Ovary (tissue), 10 donors: ENCODE measurements at places on chromosomes 12 and 14. TPM values are rescaled to one million over a fixed set of nuclear protein-coding genes. Genes with fewer than 3 reads are reported as not detected.

GRCh38 chr12:22810036-22810435 is 185.1 kb downstream of the ETNK1 start:
- no peak for DNase-seq

FGD4 gene
- 47.9 TPM for total RNA-seq

ARMH4 gene
- 6.3 TPM for total RNA-seq

DNA sequence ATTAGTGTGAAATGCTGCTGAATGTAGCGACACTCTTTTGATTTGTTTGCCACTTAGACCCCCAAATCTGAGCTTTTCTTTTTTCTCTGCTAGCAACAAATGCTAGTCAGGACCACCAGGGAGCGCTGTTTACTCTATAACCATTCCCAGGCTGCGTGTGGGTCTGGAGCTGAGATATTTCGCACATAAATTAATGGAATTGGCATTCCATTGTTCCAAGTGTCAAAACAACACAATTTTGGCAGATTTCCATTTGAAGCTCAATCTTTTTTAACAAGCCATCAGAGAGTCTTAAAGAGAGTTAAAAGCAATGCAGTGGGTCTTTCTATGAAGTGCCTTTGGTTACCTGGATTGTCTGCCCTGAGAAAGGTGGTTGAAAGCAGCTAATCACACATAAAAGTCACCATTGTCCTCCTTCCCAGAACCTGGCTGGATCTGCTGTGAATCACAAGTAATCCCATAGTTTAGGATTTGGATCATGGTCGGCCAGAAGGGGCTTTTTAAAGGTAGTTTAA is 7.4 kb upstream of the TMEM132C start:
- DNase-seq, result peak; percentile 47

GRCh38 chr14:79758985-79759384 is 452.3 kb downstream of the DIO2 start:
- no peak for DNase-seq

DNA sequence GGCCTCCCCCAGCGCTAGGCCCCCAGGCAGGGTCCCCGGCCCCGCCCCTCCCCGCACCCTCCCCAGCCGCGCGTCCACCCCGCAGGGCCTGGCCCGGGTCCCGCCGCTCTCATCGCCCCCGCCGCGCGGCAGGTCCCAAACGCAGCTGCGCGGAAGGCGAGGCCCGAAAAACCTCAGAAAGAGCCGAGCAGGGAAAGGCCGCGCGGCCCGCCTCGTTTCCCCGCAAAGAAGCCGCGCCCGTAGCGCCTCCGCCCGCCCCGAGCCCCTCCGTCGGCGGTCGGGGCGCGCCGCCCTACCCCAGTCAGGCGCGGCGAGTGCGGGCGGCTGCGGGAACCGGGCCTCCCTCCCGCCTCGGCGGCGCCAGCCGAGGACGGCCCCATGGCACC is 324 bp downstream of the POLE start:
- no peak for DNase-seq

DNA sequence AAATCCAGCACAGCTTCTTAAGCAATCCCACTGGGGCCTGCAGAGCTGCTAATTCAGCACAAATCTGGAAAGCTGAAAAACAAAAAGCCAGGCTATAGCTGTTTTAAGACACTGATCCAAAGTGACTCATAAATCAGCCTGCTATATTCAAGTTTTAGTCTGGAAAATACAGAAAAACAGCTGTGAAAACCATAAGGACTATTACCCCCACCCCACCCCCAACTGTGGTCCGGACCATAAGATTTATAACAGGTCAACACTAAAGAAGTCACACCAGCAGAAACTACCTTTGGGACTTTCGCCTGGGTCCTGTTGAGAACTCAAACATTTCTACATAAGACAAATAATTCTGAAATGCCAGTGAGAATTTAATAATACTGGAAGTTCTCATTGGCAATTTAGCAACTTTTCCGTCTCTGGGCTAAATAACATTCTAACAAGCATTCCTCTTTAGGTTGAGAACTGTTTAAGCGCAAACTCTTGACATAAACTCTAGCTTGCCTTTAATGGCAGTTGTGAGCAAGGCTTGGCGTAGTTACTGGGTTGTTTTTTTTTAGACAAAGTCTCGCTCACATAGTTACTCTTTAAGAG is 3.3 kb downstream of the LRIG3 start:
- no peak for DNase-seq

DNA sequence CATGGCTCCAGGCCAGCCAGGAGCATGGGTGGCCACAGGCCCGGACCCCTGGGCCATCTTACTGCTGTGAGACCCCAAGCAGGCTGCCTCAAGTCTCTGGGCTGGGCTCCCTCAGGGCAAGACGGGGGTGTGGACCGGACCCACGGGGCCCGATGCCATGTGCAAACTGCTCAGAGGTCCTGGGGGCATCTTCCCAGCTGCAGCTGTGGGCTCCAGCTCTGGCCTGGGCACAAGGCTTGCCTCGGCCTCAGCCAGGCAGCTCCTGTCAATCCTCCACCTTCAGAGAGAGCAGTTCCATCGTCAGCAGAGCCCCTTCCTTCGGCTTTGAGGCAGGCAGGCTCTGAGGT is 12.4 kb upstream of the GPR132 start:
- no peak for DNase-seq

DNA sequence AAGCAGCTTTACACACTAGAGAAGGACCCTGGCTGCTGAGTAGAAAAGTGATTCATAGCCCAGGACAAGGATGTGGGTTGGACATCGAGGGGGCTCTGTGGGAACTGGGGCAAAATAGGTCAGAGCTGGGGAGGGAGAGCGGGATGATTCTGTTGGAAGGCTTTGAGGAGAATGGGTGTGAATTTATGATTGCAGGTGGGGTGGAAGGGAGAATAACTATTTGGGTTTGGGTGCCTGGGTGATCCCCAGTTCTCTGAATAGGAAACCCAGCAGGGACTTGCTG is 13.1 kb downstream of the SERPINA3 start:
- DNase-seq, result no peak

GRCh38 chr14:70897464-70897863 is 9.8 kb upstream of the PCNX1 start:
- no peak for DNase-seq

GRCh38 chr12:124928095-124928911 is 13.9 kb upstream of the UBC start:
- DNase-seq, result peak; percentile 83

GRCh38 chr12:55721601-55722213 is 1.5 kb downstream of the RDH5 start:
- DNase-seq, result no peak

DNA sequence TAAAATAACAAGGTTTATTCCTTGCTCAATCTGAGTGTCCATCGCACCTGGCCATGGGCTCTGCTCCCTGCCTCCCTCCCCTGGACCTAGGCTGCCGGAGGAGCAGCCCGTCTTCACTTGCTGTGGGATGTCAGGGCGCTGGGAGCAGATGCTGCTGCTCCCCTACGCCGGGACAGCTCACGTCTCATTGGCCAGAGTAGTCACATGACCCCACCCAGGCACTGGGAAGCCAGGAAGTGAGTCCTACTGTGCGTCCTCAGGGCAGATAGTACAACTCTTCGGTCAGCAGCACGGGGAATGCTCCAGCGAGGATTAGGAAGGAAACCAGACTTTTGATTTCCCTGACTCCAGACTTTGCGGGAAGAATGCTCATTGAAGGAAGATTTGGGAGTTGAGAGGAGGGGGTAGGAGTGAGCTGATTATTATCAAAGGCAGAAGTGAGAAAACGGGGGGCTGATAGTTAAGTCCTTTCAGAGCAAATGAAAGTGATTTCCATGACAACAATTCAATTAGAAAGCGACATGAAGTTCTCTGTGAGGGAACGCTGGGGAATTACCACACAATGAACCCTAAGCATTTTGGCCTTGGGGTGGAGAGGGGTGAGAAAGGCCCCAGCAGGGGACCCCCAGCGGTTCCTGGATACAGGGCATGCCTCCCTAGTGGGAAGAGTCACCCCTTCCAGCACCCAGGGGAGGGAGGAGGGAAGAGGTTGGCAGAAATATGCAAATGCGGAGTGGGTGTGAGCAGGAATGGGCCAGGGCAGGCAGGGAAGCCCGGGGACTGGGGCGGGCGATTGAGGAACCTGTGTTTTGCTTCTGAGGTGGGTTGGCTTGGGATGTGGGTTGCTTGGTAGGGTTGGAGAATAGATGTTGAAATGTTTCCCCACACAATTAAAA is 215.5 kb downstream of the AACS start:
- no peak for DNase-seq

DNA sequence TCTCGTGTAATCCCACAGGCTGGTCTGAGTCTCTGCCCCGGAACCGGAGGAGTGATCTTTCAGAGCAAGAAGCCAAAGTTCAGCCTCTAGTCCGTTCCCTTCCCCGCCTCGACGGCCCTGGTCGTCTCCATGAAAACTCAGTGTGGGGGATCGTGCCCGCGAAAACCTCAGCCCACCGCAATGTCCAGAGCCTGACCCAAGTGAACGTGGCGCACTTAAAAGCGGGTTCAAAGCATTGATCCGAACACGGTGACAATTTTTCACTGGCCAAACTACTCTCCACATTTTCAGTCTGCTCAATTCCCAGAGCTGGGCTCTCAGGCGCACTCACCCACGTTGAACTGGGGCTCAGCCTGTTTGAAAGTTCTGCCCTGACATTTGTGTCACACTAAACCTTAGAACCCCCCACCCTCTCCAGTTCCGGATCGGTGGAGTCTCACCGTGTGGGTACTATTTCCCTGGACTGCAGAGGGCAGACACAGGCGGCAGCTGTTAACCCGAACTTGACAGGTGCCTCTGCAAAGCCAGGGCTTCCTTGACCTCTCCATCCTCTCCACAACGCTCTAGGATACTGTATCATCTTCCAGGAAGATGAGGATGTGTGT is 886 bp upstream of the PRICKLE1 start:
- peak; percentile 37 for DNase-seq

FAR2 gene
- 1.5 TPM for total RNA-seq

LPAR5 gene
- total RNA-seq, result 1.8 TPM

DNA sequence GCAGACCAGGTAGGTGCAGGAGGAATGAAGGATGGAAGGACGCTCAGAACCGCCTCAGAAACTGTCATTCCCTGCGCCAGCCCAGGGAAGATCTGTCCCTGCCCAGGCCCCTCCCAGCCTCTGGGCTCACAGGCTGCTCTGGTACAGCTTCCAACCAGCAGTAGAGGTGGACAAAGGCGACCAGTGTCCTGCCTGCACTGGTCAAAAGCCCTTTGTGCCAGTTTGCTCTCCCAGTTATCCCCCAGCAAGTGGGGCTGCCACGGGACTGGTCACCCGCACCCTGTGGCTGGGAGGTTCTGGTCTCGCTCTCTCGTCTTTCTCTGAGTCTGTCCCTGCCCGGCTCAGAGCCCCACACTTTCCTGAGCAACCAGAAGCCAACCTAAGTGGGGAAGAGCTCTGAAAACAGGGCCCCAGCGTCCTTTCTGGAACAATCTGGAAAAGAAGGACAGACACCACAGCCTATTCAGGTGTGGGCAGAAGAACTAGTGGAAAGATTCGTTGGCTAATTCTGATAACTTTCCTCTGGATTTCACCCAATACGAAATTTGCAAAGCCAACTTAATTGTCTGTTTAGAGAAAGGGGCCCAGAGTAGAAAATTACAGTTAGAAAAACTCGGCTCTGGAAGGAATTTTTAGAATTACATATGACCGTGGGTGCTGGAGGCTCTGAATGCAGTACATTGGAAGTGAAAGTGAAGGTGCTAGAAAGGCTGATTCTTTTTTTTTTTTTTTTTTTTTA is 21.7 kb downstream of the SNRNP35 start:
- DNase-seq, result no peak

TMCC3 gene
- 24.6 TPM for total RNA-seq

DNA sequence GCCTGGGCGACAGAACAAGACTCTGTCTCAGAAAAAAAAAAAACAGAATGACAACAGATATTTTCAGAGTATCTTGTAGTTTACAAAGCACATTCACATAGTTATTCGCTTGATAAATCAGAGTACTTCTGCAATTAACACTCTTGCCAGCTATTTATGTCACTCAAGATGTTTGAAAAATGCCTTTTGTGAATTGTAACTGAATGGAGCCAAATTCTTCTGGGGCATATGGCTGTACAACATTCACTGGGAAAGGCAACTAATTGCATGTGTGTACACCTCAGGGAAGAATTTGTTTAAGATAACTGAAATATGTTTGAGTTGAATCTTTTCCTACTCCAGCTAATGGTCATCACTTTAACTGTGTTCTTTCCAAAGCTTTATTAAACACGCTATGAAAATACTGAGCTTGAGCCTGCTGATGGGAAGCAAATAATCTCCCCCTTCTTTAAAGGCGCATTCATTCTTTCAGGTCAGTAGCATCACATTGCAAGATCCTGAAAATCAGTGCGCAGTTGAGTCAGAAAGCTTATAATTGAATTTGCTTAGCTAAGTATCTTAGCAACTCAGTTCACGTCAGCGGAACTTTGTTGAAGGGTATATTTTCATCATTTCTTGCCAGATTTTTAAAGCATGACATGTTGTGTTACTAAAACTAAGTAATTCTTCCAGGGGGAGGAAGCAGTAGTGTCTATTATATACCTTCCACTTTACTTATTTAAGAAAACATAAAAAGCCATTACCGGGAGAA is 66.6 kb downstream of the SINHCAF start:
- no peak for DNase-seq

TAS2R19 gene
- 3.1 TPM for total RNA-seq

DNA sequence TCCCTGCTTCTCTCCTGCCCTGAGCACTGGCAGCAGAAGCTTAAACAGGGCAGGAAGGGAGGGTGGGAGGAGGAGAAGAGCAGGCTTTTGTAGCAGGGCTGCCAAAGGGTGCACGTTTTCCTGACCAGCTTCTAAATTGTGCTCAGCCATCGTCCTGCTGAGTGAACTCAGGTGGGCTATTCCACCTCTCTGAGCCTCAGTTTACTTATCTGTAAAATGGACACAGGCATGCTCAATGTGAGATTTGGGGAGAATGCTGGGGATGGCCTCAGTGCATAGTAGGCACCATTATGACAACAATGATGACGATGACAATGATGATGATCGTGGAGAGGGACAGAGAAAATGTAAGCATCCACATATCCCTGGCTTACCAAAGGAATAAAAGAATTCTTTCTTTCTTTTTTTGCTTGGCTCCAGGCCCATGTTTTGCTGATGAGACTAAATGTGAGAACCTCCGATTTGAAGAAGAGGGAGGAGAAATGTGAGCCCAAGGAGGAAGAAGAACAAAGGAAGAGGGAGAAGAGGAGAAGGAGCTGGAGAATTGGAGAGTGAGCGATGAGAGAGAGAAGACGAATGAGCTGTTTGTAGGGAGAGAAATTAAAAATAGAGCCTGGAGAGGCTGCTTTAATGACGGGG is 105.5 kb upstream of the MYL2 start:
- no peak for DNase-seq

STYX gene
- 16.4 TPM for total RNA-seq

GRCh38 chr12:117009759-117010158 is 89.5 kb downstream of the TESC start:
- DNase-seq, result no peak

- no peak for DNase-seq
These were observed 30.4 kb downstream of the XRCC3 start for GRCh38 chr14:103684871-103685270.

DNA sequence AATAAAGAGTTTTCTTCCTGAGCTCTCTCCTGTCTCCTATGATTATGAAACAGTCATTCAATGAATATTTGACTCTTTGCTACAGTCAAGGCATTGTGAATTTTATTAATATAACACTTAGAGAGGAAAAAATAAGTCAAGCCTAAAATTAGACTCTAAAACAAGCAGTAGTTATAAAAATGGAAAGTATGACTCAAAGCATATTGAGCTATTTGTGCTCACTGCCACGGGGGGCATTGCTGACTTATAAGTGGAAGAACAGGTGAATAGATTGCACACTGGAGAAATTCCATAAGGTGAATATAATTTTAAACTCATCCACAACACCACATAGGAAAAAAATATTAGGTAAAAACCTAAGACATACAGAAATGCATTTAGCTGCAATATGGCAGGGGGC is 87.7 kb upstream of the CCDC196 start:
- DNase-seq, result no peak
